Natural killer cell (primary cell): ENCODE measurements at places on chromosomes 7 and 10. TPM values are rescaled to one million over a fixed set of nuclear protein-coding genes. Genes with fewer than 3 reads are reported as not detected.
A peak's percentile ranks its signal among the peaks of the same experiment; 100 is the strongest.

AIFM2 gene
- total RNA-seq: 4.2 TPM

ABCC2 gene
- 2.7 TPM for total RNA-seq

TRPV5 gene
- total RNA-seq: not detected

SORBS1 gene
- total RNA-seq: 2.4 TPM

UCMA gene
- total RNA-seq: not detected

SLC18A3 gene
- not detected for total RNA-seq

SPDYE9 gene
- total RNA-seq: not detected

PNLIPRP3 gene
- total RNA-seq: not detected

OPN1SW gene
- not detected for total RNA-seq

GRCh38 chr10:30759423-30759822, 129.9 kb upstream of the LYZL2 start:
- DNase-seq: no peak

DNA sequence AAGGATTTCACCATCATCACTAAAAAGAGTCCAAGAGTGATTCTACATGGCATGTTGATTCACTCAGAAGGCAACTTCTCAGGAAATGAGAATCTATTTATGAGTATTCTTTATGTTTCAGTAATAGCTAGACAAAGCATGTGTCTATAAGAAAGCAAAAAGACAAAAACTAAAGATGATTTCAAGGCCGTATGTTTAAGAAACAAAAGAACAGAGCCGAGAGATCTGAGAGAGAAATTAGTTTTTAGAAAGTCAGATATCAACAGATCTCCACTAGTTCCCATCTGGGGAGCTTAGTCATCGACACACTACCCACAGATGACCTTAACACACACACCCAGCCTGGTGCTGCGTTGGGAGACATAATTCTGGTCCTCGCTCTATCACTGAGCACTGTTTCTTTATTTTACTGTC, 21.0 kb downstream of the PIP4K2A start:
- DNase-seq: no peak

DNA sequence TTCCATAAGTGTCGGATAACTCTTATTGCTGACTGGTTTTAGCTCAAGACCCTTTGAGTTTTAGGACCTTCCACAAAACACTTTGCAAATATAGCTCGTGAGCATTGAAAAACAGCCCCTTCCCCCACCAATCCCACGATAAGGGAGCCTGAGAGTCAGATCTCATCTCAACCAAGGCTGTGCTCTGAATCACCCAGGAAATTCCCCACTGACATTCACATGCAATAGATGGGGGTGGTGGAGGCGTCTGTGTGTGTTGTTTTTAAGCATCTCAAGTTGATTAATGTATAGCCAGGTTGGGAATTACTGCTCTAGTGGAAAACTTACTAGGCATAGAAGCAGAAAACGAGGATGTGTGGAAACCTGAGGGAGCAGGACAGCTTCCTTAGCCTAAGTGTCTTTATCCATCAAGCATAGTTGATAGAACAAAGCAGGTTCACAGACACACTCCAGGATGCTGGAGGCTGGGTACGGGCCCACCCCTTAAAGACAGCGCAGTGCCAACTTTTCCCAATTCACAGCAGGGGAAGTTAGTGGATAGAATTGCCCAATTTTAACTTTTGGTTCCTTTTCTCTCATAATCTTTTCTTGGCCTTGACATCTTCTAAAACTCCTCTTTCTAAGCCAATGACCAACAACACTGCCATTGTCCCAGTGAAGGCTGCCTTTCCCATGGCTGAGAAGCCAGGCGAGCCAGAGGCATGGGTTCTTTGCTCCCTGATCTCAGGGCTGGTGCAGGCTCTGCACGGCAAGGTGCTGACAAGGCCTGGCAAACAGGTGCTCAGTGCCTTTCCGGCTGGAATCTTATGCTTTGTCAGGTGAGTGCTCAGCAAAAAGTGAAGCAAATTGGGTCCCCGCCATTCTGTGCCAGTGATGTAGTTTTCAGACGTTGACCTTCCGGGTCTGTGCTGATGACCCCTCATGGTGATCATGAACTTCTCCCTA, 98.5 kb upstream of the INSIG1 start:
- no peak for DNase-seq

DNA sequence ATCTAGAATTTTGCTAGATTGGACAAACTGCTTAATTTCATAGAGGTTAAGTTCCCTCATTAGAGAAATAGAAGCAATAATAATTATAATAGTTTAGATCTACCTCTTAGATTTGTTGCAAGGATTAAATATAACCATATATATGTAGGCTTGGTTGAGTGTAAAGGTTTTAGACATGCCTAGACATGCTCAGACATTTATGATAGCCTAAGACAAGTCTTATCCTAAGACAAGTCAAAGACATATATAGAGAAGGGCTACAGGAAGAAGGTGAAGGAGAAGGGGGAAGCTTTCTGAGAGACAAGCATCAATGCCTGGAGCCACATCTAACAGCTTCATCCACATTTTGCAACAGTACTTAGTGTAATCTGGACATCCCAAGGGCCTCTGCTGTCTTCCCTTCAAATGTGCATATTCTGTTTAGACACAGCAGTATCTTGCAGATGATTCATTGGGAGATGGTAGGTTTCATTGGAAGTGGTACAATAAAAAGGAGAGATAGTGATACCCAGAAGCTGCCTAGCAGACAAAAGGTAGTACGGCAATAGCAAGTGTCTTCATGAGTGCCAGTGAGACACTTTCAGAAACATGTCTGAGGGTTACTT, 146.5 kb downstream of the HGF start:
- no peak for DNase-seq

DNA sequence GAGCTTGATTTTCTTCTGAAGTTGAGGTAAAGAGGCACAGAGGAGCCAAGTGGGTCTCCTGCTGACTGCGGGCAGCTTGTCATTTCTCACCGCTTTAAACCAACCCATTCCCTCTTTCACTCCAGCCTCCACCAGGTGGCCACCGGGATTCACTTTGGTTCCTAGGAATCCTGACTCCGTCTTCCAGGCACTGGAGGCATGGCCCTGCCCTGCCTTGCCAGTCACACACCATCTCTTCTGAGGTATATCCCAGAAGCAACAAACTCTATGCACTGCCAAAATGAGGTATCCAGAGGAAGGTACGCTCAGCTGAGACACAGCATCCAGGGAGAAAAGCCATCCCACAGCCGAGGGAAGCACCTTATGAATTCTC, 280.8 kb downstream of the TNS3 start:
- no peak for DNase-seq

DNA sequence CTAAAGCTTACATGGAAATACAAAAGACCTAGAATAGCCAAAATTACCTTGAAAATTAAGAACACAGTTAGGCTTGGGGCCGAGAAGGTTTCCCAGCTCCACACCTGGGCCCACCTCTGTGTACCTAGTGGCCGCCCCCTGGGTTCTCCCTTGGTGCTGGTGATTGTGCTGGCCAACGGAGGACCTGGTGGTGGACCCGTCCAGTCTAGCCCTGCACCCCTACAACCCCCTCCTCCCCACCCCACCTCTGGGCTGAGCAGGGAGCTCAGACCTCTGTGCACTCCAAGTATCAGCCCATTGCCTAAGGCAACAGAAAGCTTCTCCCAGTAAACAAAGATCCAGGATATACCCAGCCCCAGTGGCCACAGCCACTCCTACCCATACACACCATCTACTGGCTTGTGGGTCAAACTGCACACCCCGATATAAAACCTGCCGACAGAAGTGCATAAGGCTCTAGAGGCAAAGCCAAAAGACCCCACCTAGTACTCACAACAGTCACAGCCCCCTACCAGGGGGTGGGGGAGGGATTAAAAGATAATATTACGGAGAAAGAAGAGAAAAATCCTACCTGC, 105.0 kb upstream of the DIP2C start:
- DNase-seq: no peak

GRCh38 chr7:95476072-95476847, 9.5 kb upstream of the ASB4 start:
- peak; percentile 6 for DNase-seq

DNA sequence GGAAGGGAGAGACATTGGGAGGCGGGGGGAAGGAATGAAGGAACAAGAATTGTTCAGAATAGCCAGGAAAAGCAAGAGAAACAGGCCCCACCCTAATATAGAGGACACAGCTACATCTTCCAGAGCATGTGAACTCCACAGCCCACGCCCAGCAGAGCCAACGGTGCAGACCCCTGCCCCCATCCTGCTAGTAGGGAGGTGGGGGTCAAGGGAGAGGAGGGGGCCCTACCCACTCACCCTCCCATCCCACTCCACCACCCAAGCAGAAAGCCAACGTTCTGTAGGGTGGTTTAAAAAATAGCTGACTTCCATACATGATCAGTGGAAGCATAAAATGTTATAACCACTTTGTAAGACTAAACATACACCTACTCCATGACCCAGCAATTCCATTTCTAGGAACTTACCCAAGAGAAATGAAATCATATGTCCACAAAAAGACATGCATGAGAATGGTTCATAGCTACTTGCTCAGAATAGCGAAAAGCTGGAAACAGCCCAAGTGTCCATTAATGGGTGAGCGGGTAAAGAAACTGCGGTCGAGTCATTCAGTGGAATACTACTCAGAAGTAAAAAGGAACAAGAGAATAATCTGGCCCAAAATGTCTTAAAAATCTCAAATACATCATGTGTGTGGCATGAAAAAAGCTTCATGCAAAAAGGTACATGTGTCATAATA, 31.8 kb downstream of the CTBP2 start:
- DNase-seq: no peak

DNA sequence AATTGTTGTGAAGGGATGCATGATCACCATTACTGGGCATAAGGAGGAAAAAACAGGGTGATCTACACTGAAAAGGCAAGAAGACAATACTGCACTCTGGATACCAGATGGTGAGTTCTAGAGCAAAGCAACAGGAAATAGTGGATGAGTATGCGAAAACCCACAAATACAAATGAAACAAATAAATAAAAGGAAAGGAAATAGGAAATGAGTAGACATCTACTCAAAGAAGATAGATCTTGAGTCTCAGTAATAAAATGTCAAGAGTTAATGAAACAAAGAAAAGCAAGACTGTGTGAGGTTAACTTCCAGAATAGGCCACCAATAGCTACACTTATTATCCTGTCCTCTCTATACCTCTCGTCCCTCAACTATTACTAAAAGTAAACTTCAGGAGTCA, 11.7 kb downstream of the ORC5 start:
- no peak for DNase-seq

GRCh38 chr7:158015403-158016179, 572.0 kb downstream of the PTPRN2 start:
- DNase-seq: no peak

GRCh38 chr7:76267107-76267893, 35.2 kb upstream of the HSPB1 start:
- no peak for DNase-seq

GRCh38 chr10:100518761-100519241, 860 bp downstream of the SEC31B start:
- peak; percentile 79 for DNase-seq

DNA sequence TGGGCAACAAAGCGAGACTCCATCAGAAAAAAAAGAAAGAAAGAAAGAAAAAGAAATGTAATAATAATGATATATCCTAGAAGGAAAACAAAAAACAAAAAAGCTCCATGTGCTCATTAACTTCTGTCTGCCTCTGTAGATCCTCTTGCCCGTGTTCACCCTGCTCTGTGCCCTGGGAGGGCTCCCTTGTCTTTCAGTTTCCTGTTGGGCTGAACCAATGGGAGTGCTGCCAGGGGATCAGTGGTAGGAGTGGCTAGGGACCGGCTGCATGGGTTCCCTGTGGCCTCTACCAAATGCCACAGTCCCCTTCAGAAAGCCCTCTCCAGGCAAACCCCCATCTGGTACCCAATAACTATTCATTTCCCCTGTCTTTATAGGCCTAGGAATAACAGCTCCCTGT, 51.8 kb upstream of the PARD3 start:
- no peak for DNase-seq

DNA sequence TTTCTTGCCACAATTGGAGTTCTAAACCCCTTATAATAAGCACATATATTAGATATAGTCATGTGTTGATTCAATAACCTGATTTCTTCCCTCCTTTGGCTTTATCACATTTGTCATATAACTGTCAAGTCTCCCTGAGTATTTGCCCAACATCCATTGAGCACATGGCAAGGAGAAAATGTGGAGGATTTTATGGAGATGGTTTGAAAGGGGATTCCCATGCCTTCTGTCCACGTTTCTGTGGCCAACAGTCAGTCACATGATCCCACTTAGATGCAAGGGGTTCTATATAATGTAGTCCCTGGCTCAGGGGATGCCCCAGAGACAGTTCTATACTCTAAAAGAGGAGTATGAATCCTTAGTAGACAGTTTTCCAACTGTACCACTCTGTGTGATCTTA, 577.7 kb downstream of the NRG3 start:
- no peak for DNase-seq

DNA sequence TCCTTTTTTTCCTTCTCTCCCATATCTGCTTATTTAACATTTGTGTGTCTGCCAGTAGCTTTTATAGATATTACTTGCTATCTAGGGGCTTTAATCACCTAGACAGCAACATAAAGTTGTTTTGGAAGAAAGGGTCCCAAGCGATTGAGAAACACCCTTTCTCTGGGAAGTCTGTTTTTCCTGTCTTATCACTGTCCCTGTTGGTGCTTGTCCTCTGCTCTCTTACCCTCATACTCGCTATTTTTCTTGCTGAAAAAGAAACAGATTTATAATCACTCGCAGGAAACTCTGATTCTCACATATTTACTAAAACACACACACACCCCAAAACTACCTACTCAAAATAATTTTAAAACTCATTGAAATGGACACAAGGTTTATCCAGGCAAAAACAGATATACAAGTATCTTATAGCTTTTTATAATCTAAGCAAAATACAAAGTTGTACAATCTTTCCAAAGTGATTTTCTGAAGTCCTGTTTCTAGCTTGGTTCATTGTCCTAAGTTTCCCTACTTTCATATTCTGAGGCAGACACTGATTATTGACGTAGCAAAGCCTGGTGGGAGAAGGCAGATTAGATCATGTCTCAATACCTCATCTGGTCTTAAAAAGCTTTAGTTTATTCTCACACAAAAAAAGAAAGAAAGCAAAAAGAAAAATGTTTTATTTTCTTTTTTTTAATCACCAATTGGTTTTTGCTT, 157.3 kb downstream of the CACNA2D1 start:
- no peak for DNase-seq

- DNase-seq: no peak
Observed at GRCh38 chr10:103818765-103819374, 36.5 kb downstream of the SH3PXD2A start.

- no peak for DNase-seq
Observed at GRCh38 chr10:22700489-22700888, 13.9 kb downstream of the PIP4K2A start.

DNA sequence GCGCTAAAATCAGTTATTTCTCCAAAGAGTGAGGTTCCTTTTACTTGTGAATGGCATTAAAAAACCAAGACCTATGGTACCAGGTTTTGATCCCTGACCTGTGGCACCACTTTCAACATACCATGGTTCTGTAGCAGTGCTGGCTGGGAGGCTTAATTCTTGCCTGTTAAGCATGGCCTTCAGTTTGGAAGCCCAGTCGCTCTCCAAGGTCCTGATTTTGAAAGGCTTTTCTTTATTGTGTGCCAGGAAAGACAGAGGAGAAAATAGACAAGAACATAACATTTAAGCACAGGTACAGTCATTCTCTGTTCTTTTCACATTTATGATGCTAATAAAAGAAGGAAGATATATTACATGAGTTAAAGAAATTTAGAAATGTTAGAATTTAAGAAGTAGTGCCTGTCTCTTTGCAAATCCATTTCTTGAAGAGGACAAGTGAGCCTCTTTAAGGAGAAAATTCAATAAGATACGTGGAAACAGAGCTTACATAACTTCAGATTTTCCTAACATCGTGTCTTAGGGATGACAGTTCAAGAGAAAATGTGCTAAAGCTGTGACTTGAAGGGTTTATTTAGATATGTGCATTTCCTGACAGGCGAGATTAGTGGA, 357.6 kb downstream of the DPP6 start:
- no peak for DNase-seq
